T-helper 9 cell (primary cell): ENCODE measurements at places on chromosomes 3 and 15.

GRCh38 chr3:125055331-125055912 lies 375 bp downstream of the HEG1 start:
- DNase-seq, result no peak

DNA sequence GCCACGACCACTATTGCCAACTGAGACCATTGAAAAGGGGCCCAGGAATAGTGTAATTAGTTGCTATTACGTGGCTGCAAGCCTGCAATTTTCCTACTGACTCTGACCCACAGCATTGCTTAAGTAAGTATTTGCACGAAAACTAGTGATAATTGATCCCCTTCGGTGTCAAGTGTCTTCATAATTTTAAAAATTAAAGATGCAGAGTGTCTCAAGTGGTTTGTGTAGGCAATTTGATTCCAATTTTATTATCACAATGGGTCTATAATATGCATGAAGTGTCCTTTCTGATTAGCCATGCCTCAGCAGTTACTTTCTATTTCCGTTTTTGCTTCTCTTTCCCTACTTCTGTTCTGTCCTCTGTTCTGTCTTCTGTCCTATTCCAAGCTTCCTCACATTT lies 259.2 kb downstream of the C3orf38 start:
- no peak for DNase-seq

GRCh38 chr3:194879126-194879877 lies 193.6 kb downstream of the FAM43A start:
- no peak for DNase-seq

DNA sequence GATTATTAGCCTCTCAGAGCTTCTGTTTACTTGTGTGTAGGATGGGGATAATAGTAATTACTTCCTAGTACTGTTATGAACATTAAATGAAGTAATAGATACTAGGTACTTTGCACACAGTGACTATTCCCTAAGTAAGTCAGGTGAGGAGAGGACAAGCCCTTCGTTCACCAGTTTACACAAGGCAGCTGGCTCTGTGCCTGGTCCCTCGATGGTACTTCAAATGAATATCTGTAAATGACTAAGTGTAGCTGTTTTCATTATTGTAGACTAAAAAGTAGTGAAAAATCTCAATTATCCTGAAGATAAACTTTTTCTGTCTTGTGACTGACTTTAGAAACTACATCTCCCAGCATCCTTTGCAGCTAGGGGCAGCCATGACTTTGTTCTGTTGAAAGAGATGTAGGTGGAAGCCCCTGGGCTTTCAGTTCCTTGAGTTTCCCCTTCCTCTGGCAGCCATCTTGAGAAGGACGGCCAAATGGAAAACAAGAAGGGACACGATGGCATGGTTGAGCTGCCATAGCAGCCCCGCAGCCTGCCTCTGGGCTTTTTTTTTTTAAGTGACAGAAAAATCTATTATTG lies 11.7 kb upstream of the WNT7A start:
- DNase-seq, result no peak

DNA sequence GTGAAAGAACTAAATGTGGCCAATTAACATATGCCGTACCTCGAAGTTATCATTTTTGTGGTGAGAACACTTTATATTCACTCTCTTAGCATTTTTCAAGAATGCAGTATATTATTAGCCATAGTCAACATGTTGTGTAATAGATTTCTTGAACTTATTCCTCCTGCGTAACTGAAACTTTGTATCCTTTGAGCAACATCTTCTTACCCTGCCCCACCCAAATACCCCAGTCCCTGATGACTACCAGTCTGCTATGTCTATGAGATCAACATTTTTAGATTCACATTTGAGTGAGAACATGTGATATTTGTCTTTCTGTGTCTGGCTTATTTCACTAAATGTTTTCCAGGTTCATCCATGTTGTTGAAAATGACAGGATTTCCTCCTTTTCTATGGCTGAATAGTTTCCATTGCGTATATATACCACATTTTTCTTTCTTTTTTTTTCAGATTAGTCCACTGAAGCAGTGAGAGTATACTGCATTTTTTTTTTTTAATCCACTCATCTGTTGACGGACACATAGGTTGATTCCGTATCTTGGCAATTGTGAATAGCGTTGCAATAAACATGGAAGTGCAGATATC lies 12.7 kb upstream of the KBTBD8 start:
- no peak for DNase-seq

DNA sequence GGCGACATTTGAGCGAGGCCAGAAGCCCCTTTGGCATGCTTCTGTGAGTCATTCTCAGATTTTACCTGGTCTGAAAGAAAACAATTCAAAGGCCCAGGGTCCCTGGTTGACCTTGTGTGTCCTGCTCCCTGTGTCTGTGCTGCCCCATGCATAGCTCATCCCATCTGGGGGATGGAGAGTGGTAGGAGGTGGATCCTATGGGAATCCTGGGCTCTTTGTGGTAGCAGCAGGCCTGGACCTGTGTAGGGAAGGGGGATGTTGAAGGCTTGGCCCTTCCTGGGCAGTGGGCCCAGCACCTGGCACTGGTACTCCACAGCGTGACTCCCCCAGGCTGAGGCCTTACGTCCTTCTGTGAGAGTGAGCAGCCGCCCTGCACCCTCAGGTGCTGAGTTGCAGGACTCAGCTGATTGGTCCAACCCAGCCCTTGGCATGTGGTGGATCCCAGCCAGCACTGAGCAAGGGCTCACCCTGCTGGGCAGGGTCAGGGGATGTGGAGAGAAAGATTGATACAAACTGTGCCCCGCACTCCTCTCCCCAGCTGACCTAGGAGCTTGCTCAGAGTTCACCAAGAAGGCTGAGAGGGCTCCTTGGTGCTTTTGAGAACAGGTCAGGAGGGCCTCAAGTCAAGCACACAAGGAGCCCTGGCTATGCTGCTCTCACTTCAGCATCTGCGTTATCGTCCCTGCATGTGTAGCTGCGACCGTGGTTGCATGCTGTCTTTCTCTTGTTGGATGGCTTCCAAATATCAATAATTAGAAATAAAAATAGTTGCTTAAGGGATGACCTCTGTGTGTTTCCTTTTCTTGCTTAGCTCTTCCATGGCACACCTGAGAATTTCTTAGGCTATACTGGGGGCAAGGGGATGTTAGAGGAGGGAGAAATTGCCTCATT lies 21.4 kb upstream of the JMJD7 start:
- no peak for DNase-seq

GRCh38 chr3:108091498-108092250 lies 843 bp upstream of the CD47 start:
- DNase-seq, result peak; percentile 24

- no peak for DNase-seq
Measured at GRCh38 chr3:187719628-187720336, 17.4 kb upstream of the RTP2 start.

DNA sequence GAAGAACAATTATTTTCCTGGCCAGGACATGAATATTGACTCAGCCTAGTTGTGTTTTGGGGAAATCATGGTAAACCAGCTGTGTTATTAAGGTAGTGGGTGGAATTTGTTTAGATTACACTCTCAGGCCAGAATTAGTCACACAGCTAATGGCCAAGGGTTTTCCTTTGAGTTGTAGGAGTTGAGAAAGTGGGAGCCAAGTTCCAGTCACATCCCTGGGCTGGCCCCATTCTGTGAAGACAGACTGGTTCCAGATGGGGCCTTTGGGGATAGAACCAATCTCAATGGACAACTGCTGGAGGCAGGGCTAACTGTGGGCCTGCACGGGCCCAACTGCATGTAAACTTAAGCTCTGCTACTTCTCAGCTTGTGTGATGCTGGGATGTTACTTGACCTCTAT lies 1.4 kb upstream of the RASL12 start:
- DNase-seq, result no peak

DNA sequence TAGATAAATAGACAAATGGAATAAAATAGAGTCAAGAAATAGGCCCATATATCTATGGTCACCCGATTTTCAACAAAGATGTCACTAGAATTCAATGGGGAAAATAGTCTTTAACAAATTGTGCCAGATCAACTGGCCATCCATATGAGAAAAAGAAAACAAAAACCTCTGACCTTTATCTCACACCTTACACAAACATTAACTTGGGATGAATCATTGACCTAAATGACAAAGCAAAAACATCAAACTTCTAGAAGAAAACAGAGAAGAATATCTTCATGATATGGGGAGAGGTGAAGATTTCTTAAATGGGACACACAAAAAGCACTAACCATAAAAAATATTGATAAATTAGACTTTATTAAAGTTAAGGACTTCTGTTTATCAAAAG lies 31.9 kb downstream of the ITGA11 start:
- DNase-seq, result no peak

DNA sequence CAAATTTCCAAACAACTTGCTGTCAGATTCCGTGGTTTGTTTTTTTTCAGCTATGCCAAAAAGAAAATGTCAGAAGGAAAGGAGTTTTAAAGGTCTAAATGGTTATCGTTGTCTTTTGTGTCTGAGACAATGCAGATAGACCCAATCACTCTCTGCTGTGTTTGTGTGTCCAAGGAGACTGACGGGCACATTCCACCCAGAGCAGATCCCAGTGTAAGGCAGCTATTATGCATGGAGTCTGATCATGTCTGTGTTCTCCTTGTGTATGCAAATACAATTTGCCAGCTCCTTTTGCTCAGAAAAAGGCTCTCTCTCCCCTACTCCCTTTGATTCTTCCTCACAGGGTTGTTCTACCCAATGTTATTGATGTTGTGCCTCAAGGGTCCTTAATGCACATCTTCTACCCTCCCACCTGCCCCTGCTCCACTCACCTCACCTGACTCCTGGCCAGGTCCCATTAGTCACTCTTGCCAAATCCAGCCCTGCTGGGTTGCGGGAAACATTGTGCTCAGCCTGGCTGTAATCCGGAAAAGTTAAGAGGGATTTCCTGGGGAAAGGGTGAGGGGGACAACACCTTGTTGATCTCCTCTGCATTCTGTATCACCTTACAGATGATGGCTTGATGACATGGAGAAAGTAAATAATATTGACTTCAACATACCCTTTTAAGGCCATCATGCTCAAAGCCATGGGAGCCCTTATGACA lies 61.0 kb downstream of the OTOL1 start:
- no peak for DNase-seq

GRCh38 chr15:82963471-82964341 lies 11.2 kb upstream of the HOMER2 start:
- no peak for DNase-seq

DNA sequence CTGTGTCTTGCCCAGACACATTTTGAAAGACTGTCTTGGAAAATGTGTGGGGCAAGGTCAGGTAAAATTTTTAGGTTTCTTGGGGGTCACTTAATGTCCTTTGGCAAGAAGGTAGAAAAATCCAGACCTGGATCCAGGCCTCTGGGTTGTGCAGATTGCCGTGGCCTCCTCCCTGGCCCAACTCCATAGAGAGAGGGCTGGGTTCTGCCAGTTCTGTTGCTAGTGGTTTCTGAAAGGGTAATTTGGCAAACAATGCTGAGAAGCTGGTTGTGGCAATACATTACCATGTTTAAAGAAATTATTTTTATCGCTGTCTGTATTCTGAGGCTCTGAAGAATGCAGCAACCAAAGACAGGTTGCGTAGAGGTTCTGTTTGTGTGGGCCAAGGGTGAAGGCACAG lies 20.2 kb upstream of the TMEM158 start:
- DNase-seq, result no peak

DNA sequence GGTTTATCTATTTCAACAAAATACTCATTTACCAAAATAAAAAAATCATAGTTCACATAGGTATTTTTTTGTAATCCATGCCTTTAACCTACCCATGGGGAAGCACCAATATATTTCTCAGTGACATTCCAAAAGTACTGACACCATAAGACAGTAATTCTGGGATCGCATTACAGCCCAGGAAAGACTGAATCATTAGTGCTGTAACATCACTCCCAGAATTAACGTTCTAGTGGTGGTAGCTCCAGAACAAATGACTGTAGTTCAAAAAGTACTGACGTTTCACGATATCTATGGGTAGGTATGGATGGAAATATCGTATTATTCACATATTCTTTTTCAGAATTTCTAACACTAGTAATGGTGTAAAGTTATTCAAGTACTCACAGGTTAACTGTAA lies 54.3 kb upstream of the NEK10 start:
- no peak for DNase-seq

- no peak for DNase-seq
Measured at GRCh38 chr3:9695345-9695744, 8.3 kb upstream of the CPNE9 start.
